ENCODE measurements at places on chromosomes 2 and 18.

DNA sequence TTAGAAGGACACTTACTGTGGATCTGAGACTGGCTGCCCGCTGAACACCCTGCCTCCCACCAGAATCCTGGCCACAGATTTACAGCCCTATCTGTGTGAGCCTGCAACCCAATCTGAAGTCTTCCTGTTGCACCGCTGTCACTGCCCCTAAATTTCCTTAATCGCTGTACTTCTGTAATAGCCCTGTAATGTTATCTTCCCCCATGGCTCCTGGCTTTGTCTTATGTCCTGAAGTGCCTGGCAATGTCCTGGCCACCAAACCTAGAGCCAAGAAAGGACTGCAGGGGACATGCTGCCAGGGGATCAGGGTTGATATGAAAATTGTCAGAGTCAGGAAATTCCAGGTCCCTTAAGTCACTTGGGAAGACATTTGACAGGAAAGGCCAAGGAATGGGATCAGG lies 52.7 kb downstream of the FHOD3 start:
- no peak for DNase-seq

- no peak for DNase-seq
Measured at GRCh38 chr2:161307676-161308075, 549 bp upstream of the PSMD14 start.

GRCh38 chr2:33529771-33530481 lies 53.5 kb downstream of the RASGRP3 start:
- no peak for DNase-seq

- no peak for DNase-seq
Measured at GRCh38 chr2:176648700-176649297, 379.6 kb downstream of the MTX2 start.

DNA sequence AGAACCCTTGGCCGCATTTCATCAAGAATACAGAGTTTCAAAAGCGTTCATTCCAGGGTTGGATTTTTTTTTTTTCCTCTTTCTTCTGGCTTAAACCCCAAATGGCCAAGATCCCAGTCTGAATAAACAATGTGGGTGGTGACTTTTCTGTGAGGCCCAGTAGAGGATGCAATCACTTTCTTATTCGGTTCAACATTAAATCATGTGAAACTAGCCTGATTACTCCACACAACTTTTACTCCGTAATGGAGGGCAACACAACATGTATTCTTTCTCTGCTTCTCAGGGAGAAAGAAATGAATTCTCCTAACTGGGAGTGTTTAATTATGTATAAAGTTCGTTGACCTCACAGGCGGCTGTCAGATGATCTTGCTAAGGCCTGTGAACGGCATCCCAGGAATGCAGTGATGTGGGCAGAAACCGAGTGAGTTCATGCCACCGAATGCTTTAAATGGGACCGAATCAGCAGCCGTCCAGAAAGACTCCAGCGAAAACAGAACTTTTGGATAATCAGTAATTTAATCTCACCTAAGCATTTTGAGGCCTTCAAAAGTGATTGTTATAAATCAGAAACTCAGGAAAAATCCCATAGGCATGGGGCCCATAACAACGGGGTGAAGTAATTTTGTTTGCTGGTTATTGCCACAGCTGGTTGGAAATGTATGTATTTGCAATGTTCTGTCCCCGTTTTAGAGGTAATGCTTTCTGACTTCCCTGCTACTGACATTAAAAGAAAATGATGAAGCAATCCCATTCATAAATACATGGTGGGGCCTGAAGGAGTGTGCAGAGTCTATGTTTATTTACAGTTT lies 81.5 kb downstream of the BCL2 start:
- no peak for DNase-seq

- no peak for DNase-seq
Measured at GRCh38 chr2:46487667-46488335, 8.4 kb downstream of the TMEM247 start.

DNA sequence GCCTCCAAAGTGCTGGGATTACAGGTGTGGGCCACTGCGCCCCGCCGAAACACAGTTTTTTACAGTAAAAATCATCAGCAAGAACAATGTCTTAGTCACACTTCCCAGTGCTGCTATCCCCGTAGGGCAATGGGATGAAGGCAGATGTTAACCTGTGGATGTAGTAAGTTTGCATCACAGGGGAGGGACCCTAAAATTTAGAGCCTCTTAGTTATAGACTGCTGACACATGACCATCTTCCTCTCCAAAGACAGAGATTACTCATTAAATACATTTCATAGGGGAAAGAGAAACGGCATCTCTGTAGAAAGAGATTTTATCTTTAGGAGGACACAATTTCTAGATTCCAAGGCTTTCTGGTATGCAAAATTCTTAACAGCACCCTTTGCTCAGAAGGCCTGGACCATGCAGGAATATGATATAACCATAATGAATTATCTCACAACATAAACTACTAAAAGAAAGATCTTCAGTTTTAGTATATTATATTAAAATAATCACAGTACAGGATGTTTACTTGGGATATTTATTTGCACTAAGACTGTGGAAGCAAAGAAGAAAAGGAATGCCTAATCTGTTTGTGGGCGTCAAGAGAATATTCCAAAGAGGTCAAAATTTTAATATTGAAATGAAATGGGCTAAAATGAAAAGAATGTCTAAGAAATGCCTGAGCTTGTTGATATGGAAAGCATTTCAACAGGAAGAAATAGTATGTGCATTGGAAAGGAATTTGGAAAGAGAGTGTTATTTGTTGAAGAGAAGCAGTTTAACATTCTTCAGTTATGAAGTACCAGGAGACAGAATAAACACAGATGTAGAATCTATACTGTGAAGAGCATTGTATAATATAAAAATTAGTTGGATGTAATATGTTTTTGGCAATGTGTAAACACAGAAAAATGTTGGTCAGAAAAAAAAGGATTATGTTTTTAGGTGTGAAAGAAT lies 1228.3 kb upstream of the CHAC2 start:
- no peak for DNase-seq

DNA sequence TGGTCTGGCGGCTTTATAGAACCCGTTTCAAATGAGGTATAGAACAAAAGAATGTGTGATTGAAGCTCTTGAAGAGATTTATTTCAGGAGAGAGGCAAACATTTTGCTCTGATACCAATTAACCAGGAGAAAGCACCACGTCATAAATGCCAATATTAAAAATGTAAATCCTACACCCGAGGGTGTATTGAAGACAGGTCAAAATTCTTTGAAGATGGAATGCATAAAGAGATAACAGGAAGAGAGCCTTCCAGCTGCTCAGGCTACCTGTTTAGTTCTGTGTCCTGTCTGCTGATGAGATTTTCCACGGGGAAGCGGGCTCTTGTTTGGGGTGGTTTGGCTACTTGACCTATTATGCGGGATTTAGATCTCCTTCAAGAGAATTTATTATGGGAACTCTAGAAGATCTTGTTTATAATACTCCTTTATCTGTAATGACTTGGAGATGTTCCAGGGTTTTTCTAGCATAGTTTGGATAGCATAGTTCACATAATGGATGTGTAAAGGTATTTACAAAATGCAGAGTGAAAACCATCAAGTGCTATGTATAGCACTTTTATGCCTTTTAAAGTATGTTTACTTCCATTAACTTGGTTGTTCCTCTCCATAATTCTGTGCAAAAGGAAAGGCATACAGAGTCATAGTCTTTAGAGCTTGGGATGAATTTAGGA lies 204.5 kb upstream of the SPRED2 start:
- no peak for DNase-seq

DNA sequence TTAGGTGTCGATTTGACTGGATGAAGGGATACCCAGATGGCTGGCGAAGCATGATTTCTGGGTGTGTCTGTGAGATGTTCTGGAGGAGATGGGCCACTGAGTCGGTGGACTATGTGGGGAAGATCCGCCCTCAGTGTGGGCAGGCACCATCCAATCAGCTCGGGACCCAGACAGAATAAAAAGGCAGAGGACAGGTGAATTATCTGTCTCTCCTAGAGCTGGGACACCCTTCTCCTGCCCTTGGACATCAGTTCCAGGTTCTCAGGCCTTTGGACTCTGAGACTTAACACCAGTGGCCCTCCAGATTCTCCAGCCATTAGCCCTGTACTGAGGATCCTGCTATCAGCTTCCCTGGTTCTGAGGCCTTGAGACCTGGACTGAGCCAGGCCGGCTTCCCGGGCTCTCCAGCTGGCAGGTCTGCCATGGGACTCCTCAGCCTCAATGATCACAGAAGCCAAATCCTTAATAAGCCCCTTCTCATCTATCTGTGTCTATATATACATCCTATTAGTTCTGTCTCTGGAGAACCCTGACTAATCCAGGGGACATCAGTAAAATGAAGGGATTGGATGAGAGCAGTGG lies 11.7 kb downstream of the PROC start:
- DNase-seq = no peak

- no peak for DNase-seq
Measured at GRCh38 chr2:236657801-236658200, 88.2 kb downstream of the ACKR3 start.

DNA sequence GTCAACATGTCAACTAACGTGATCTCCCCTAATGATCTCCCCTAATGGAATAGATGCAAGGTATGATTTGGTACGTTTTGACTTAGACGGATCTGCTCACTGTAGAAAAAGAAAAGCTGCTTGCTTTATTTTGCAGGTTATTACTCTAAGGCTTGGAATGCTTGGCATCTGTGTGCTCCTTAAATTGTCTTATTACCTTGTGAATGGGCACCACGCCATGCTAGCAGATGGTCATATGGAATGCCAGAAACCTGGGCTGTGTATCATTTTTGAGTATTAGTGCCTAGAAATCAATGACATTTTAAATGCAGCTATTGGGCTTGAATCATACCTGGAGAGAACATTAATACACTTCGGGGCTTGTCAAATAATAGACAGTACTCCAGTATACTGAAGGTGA lies 16.5 kb upstream of the FIGN start:
- no peak for DNase-seq

Measured in T-helper 1 cell (primary cell).